ENCODE measurements at places on chromosomes 5 and 9.

DNA sequence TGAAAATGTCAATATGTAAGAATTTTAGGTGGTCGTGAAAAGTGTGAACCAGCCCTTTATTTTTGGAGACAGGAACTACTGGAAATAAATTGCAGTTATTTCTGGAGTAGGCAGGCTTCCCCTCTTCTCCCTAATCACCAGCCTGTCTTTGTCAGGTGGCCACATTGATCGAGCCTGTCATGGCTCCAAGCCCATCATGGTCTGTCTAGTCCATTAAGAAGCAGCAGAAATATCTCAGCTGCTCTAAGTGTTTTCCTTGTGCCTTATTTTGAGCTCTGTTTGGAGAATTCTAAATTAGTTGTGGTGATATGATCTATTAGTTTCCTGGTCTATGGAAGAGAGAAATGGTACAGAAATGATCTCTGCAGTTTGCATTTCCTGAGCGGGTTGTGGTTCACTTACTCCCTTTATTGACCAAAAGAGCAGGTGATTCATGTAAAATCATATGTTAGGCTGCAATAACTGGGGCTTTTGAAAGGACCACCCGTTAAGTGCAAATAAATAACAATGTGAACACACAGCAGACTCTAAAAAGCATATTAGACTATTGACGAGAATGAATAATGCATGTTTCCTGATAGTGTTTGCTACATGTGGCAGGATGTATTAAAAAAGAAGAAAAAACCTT lies 42.3 kb downstream of the BASP1 start:
- no peak for DNase-seq

DNA sequence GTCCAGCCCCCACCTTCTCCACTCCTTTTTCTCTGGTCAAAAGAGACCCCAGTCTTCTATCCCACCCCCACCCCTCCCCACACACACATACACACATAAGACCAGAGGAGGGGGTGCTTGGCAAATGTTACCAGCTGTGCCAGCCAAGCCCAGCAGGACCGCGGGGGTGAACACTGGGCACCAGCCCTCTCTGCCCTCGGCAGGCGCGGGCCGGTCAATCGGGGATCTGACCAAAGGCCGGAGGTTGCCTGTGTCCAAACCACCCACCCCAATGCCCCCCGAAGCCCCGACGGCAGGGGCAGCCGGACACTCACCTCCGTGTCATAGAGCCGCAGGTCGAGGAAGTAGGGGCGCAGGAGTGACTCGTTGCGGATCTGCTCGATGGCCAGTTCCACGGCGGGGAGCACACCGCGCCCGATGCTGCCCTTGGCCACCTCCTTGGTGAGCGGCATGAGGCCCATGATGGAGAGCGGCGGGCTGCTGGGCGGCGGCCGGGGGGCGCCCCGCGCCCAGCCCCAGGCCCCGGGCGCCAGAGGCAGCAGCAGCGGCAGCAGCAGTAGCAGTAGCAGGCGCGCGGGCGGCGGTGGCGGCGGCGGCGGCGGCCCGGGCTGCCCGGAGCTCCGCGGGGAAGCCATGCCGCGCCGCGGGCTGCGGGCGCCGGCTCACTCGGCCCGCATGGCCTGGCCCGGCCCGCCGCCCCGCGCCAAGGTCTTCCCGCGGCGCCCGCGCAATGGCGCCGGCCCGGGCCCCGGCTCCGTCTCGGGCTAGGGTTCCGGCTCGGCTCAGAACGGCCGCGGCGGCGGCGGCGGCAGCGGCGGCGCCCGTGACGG lies 417 bp downstream of the GABBR2 start:
- DNase-seq, result no peak

DNA sequence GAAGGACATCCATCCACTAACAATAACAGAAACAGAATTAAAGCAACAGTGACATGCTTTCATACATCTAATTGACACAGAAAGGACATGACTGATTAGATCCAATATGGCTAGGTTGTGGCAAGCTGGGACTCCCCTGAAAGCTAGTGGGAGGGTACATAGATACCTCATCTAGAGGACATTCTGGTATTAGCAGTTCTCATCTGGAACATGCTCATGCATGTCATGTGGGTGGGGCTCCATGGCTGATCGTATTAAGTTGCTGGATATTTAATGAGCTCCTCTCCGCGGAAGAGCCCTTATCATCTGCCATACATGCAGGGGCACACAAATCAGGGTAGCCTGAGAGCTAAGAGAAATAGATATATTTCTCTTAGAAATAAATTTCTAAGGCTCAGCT lies 358.9 kb downstream of the ICE1 start:
- DNase-seq, result no peak

GRCh38 chr9:104775976-104776375 lies 12.0 kb downstream of the NIPSNAP3B start:
- no peak for DNase-seq

DNA sequence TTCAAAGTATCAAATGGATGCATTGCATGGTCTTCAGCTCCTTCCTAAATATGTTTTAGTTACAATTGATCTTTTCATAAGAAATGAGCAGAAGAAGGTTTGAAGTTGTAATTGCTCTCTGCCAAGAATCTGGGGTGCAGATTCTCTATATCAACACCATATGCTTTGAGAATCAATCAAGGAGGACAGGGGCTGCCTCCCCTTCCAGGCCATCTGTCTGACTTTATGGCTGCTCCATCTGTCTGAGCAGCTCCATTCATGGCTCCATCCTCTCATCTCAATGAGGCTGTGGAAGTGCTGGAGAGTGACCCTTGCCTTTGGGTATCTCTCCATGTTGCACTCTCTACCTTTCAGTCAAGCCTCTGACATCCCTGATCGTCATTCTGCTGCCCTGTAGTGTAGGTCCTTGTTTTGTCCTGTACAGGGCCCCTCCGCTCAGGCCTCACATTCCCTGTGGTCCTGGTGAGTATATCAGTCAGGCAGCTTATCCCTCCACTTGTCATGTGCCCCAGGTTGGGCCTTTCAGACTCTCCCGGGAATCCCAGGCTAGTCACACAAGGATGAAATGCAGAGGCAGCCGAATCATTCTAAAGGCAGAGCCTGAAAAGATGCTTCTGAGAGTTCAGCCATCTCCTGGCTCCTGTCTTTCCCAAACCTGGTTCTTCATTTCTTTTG lies 14.0 kb upstream of the SV2C start:
- no peak for DNase-seq

- DNase-seq, result no peak
These were observed 161.9 kb downstream of the CDH6 start for GRCh38 chr5:31355337-31355736.

DNA sequence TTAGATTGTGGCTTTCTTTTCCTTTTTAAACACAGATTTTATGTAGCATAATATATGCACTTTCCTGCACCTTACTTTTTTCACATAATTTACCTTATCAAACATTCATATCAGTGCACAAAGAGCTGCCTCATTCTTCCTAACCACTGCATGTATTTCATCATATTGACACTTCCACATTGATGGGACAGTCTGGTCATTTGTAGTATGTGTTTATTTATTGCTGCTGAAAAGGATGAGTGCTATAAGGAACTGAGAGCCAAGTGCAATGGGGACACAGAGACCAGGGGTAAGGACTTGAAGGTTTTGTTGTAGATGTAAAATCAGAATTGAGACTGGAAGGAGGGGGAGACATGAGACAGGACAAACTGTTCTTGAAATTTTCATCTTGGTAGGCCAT lies 193.8 kb downstream of the SMARCA2 start:
- no peak for DNase-seq

GRCh38 chr9:89372230-89372816 lies 54.0 kb downstream of the SECISBP2 start:
- DNase-seq, result no peak

GRCh38 chr9:79020276-79020675 lies 551.5 kb upstream of the TLE4 start:
- DNase-seq, result no peak

DNA sequence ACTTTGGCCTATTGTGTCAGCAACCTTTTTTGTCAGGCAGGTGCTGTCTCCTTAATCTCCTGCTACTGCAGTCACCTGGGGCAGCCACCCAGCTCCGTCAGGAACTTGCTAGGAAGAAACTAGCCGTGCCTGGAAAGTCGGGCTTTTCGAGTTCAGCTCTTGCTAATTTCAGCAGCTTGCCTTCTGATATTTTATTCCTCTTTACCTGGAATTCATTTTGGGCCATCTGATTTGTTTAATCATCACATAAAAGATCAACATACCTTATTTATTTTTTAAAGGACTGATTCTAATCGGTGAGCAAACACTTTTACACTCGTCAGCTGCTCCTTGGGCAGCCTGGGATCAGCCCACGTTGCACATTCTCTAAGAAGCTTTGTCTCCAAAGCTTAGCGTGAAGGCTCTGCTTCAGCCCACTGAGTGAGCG lies 42.2 kb downstream of the PRLR start:
- DNase-seq, result no peak

GRCh38 chr5:68147659-68148058 lies 67.9 kb upstream of the PIK3R1 start:
- no peak for DNase-seq

GRCh38 chr9:18338042-18338441 lies 135.9 kb upstream of the ADAMTSL1 start:
- no peak for DNase-seq

GRCh38 chr9:71762900-71763653 lies 5.2 kb downstream of the CEMIP2 start:
- no peak for DNase-seq

- DNase-seq, result no peak
These were observed 434.7 kb upstream of the DMAC1 start for GRCh38 chr9:8234316-8234715.

- no peak for DNase-seq
These were observed 109.9 kb downstream of the EHMT1 start for GRCh38 chr9:137728444-137729311.

DNA sequence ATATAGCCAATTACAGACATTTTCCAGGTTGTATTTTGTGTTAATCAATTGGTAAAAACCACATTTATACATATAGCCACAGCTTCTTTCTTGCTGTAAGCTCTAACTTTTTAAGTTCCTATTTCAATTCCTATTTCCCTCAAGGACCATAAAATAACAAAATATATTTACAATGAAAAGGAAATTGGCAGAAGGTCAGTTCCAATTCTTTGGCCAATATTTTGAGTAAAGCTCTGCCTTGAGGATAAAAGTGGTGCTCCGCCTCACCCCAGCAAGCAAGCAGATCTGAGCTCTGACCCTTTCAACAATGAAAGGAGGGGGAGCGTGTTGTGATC lies 203.4 kb upstream of the RASEF start:
- no peak for DNase-seq

- no peak for DNase-seq
These were observed 222.9 kb downstream of the KIAA0825 start for GRCh38 chr5:94395468-94395867.

DNA sequence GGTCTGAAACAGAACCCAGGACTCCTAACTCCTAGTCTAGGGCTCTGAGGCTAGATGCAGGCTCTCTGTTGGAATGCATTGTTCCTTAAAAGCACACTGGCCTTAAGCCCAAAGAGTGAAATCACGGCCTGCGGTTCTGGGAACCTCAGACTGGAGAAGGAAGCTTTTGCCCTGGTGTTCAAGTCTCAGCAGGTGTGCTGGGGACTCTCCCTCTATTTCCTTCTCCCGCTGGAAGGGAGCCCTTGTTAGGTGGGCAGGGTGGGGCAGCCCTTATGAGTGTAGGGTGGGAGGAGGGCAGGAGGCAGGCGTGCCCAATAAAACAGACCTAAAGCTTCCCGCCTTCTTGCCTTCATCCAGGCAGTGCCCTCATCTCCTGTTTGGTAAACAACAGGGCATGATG lies 1.8 kb upstream of the PPARGC1B start:
- DNase-seq, result no peak

- no peak for DNase-seq
These were observed 55.4 kb downstream of the ACER2 start for GRCh38 chr9:19464061-19464763.

GRCh38 chr9:8653855-8654254 lies 854.3 kb upstream of the DMAC1 start:
- DNase-seq, result no peak

DNA sequence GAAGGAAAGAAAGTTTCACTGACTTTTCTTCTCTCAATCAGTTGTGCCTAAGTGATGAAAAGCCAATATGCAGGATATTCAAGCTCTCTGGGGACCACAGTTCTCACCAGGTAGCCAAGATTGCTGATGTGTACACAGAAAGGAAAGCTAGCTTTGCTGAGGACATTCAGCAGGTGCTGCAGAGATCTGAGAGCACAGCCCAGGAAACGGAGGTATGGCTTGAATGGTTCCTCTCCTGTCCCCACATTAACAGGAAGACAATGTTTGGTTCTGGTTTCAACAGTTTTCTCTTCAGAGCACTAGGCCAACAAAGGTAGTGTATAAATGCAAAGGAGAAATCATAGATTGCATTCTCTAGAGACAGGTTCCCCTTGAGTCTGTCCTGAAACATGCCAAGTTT lies 69.6 kb downstream of the PTPDC1 start:
- no peak for DNase-seq

DNA sequence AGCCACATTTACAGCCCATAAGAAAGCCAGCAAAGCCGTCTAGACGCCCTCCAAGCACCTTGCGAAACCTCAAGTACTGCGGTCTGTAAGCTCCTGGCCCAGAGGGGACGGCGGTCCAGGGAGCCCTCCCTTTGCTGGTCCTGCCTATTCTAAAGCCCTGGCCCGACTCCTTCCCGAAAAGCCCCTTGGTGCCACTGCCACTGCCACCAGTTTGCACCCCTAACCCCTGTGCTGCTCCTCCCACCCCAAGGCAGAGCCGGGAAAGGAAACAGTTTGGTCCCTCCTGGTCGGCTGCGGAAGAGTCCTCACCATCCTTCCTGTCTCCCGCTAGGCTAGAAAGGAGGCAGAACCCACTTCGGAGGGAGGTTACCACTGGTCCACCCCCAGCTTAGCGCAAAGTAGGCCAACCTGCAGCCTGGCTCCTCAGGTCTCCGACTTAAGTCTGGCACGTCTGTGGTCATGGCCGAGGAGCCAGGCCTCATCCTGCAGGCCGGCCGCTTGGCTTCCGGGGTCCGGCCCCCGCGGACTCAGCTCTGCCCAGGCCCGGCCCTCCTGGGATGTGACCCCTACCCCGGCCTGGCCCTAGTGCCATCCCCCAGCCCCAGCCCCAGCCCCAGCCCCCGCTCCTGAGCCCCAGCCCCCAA lies 916 bp downstream of the TOR1A start:
- no peak for DNase-seq

Data from pons (tissue), 1 donor.